Hematopoietic multipotent progenitor cell treated with erythropoietin and hydrocortisone succinate and interleukin-3 and kit ligand, for 8 days (in vitro differentiated cells): ENCODE measurements at places on chromosomes 5 and 9.

GRCh38 chr5:100479079-100479688, 56.0 kb upstream of the FAM174A start:
- DNase-seq, result peak; percentile 9

DNA sequence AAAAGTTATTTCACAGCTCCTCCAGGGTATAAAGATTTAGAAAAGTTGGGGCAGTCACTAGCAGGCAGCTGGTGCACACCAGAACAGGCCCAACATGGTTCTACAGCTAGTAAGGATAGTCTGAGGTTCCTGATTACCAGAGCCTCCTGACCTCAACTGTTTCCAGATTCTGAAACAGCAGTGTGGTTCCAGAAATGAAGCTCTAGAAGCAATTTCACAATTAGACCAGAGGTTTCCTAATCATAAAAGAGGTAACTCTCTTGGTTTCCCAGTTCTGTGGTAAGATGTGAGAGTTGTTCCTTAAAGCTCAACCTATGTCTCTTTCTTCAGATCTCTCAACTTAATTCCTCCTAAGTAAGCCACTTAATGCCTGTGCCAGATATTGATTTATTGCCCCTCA, 11.9 kb downstream of the AGTPBP1 start:
- DNase-seq, result peak; percentile 29

DNA sequence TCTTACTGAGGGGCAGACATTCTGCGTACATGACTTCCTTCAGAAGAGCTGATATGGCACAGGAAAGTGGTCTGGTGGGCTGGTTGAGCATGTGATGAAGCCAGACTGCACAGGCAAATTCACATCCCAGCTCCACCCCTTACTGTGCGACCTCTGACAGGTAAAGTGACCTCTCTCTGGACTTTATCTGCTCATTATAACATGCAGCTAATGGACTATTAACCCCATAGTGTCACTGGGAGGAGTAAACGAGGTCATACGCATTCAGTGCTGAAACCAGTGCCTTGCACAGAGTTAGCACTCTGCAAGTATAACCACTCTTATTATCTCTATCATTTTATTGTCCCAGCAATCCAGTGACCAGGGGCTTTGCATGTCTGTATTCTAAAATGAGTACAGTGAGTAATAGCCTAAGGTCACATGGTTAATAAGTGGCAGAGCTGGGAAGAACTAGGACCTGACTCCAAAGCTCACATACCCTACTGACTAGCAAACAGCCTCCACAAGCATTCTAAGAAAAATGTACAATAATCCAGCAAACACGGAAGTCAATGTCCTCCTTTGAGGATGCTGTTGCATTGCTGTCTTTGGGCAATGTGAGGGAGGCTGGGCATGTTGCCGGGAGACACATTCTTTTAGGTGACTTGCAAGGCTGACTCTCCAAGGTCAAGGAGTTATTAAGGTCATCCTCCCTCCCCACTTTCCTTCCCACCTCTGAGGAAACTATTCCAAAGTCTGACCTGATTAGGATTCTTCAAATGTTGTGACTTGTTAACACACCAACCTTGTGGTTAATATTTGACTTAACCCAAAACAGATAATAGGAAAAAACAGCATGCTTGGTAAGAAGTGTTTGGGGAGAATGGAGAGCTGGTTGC, 19.0 kb downstream of the GLRX start:
- no peak for DNase-seq

DNA sequence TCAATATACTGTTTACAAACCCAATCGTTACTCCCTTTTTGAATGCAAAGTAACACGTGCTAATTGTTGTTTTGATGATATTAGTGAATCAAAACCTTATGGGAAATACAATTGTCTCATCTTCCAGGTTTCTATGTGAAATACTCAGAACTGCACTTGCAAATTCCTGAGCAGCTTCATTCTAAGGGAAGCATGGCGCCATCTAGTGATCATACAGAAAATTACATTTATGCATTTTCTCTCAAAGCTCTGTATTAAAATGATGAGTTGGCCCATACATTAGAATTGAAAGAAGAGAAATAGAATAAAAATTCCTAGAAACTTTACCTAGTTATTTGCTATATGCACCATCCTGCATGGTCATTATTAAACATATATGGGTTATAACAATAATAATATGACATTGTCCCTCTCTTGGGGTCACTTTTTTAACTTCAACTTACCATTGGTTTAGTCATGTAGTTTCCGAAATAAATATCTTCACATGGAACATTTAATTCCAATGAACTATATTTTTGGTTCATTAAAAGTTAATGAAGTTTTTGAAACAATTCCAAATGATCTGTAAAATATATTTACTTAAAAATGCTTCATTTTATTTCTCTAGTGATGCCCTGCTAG, 220.0 kb downstream of the PDE4D start:
- peak; percentile 60 for DNase-seq

DNA sequence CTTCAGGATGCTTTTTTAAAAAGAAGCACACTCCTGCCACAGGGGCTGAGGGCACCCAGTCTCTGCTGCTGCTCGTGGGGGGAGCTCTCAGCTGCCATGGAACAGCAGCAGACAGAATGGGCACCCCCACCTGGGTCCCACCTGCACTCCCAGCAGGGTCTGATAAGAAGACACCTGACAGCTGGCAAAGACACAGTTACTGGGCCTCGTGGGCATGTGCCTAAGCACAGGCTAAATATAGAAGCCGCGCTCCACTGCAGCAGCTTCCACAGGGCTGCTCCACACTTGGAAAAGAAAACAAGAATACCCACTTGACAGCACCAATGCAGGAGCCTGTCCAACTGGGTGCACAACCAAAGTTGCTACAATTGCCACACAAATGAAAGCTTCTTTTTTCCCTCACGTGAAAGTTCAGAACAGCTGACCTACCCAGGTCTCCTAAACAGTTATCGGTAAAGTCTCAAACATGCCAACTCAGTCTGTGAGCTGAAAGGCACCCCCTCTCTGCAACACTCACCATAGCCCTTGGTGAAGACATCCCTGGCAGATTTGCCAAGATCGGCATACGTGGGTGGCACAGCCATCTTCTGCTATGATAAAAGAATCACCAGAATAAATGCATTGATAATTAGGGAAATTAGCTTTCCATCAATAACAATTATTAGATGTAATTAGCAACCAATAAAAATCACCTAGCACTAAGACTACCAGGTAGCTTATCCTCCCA, 12.2 kb downstream of the VDAC1 start:
- no peak for DNase-seq

DNA sequence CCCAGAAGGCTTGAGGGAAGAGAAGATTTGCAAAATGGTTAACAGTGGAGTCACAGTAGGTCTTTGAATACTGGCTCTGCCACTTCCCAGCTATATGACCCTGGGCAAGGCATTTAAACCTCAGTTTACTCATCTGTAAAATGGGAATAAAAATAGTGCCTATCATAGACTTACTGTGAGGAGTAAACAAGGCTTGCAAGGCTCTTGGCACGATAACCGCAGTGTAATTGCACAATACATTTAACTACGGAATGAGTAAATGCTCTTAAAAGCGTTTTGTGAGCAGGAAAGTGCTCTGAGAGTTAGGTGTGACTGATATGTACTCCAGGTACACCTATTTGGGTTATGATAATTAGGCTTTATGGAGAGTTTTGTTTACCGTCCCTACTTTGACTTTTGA, 8.4 kb downstream of the SLC36A3 start:
- DNase-seq, result no peak

GRCh38 chr5:179312557-179313235, 32.6 kb downstream of the ADAMTS2 start:
- DNase-seq, result no peak

GRCh38 chr5:158854260-158854783, 245.4 kb downstream of the EBF1 start:
- no peak for DNase-seq

GRCh38 chr5:163318707-163319106, 118.7 kb upstream of the CCNG1 start:
- DNase-seq, result no peak
